Amygdala (tissue), 56 donors: ENCODE measurements at places on chromosomes 6 and 20.

DNA sequence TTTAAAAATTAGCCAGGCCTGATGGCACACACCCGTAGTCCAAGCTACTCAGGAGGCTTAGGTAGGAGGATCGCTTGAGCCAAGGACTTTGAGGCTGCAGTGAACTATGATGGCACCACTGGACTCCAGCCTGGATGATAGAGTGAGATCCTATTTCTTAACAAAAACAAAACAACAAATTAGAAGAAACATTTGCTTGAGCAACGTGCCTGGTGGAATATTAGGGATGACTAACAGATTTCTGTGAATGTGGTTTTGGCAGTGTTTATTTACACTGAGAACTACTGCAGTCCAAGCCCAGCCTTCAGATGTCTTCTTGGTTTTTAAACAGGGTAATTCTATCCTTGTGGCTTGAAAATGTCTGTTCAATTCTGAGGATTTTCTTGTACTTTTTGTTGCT, 9.2 kb downstream of the PPP1R3G start:
- no peak for DNase-seq

DNA sequence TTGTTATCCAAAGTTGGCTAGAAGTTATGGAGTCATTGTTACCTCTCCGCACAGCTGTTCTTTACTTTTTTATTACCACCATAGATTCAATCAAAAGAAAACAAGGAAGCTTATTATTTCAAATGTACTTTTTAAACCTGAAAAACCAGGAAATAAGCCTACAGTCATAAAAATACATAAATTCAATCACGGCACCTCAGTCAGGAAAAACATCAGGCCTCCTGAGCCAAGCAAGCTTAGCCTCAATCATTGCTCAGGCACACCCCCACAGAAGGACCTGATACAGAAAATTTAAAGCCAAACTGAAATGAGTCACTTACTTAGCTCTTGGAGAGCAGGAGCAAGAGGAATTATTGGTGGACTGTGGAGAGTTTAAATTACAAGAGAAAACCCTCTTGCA, 44.3 kb downstream of the MARCKS start:
- DNase-seq, result no peak

DNA sequence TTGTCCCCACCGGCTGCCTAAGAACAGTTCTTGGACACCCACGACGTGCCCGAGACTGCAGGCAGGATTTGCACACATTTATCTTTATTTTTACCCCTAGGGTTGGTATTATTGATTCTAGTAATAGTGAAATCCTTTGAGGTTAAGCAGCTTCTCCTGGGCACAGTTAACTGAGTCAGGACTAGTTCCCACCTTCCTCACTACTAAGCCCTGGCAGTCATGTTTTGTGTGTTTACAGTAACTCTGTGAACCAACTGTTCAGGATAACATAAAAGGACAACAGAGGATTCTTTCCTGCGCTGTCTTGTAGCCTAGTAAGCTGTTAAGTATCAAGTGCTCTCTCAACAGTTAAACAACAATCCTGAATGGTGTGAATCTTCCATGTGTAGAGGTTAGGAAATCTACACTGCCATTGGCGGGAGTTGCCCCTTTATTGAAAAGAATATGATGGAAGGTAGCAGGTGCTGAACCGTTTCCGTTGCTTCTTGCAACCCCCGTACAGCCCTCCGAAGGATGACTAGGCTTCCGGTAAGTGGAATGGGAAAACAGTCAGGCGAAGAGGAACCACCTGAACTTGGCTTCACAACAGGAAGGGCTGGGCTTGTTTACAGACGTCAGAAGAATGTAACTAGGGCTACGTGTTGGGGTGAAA, 979 bp upstream of the SOD2 start:
- DNase-seq, result no peak

- DNase-seq, result no peak
These were observed 9.4 kb upstream of the NCOA7 start for GRCh38 chr6:125781314-125781868.

- DNase-seq, result no peak
These were observed 591.6 kb downstream of the PKHD1 start for GRCh38 chr6:51495610-51496396.

GRCh38 chr6:97726378-97726777, 443.4 kb upstream of the MMS22L start:
- no peak for DNase-seq

DNA sequence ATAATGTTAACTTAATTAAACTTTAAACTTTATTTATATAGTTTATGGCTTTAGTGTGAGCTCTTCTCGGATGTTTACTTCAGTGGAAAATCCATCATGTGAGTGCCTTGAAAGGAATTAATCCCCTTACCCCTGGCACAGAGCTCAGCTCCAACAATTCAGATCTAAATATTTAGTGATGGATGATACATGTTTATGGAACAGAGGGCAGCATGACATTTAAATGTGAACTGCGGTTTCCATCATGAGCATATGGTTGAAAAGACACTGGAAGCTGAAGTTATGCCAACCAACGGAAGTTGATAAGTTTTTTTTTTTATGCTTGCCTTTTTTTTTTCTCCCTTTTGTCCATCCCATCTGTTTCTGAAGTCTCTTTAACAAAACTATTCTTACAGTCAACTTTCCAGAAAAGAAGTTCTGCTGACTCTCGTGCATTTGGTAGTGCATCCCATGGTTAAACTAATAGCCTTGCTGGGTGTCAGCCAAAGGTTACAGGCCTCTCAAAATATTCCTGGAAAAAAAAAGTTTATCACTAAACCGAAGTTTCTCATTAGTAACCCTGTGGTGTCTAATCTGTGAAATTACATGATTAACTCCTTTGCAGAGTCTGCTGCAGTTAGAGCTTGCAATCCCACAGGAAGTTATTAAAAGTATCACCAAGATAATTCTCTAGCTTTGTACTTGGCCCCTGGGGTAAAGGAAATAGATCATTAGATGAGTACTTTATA, 243.9 kb upstream of the TCF21 start:
- DNase-seq, result no peak

DNA sequence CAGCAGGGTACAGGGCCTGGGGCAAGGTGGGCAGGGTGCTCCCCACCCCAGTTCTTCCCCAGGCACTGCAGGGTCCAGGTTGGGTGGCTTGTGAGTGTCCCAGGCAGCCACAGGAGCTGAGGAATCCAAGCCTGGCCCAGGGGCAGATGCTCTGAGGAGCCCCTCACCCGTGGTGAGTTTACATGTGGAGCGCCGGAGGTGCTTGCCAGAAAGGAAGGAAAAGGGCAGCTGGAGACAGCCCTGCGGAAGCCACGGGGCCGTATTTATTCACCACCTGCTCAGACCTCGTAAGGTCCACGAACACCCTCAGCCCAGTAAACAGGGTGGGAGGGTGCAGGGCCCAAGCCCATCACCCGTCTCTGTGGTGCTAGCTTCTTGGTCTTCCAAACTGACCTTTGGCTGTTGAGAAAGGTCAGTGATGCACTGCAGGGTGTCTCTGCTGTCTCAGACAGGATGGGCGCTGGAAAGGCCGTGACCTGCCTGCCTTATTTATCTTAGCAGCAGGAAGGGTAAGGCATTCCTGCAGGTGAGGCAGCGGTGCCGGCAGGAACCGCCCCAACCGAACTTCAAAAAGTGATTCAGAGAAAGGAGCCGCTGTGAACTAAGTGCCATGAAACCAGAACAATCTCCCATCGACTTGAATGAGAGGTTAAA, 4.0 kb upstream of the FRMD1 start:
- DNase-seq, result no peak

DNA sequence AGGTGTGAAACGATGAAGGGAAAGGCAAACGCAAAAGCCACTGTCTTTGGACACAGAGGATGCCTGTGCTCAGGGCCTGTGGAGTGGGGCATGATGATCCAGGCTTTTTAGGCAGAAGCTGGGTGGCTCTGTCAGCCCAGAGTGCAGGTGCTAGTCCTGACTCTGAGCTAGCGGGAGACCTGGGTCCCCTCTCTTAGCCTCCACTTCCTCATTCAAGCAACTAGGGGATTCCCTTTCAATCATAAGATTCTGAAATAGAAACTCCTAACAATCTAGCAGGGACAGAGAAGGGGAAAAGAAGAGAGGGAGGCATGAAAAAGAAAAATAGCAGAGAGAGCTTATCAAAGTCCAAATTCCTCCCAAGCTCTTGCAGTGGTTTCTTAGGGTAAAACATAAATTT, 7.6 kb upstream of the HIVEP2 start:
- no peak for DNase-seq
